T-cell (primary cell): ENCODE measurements at places on chromosomes 3 and 15. TPM values are rescaled to one million over a fixed set of nuclear protein-coding genes. Genes with fewer than 3 reads are reported as not detected.

DNA sequence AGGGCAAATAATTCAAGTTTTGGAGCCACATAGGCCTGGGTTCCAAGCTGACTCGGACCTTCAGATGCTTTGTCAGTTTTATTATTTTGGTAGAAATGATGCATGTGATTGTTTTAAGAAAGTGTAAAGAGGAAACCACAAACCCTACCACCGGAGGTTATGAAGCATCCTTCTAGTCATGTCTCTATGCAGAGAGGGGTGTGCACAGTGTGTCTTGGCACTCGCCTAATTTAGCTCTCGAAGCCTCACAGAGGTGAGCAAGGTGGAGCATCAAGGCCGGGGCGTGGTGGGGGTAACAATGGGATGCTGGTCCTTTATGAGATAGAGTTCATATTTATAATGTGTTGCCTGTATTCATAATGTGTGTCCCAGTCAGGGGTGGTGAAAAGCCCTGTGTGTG lies 63.7 kb upstream of the SMAD6 start:
- DNase-seq = no peak

The PLS1 gene
- 1.6 TPM for total RNA-seq

GRCh38 chr3:152314677-152315353 lies 46.1 kb downstream of the MBNL1 start:
- DNase-seq = no peak

The GRAMD2A gene
- total RNA-seq = not detected

DNA sequence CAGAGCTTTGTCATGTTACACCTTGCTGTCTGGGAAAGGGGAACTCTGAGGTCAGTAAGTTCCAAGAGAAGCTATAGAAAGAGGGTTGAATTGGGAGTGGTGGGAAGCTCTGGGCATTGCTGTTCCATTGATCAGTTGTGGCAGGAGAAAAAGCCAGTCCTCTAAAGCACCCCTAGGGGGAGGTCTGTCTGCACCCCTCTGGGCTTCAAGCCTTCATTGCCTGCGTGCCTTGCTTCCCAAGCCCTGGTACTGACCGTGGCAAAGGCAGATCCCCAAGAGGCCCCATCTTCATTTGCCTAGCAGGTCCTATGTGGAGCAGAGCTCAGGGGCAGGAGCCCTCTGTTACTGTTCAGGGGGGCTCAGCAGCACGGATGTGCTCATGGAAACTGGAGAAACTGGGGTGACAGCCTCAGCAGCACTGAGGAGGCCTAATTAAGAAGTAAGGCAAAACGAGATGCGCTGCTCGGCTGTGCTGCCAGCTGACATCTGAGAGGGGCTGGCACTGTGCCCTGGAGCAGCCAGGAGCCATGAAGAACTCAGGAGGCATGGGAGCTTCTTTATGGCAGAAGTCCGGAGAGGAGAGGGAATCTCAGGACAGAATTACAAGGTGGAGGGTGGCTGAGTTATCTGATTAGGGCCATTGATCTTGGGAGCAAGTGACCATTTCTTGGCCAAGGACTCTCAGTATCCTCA lies 270.9 kb downstream of the RPLP1 start:
- DNase-seq = no peak

DNA sequence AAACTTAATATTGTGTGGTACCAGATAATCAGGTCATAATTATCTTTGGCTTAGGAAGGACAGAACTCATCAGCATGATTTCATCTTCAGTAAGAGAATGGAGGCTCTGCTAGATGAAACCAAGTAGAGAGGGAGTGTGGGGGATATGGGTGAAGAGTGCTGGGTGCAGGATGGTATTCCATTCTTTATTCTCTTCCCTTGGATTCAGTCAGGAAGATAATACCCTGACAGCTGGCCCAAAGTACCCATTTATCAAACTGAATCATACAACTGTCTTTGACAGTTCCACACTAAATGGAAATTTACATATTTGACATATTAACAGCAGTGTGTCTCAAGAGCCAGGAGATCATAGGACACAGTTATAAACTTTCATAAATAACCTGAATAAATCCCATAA lies 44.7 kb downstream of the GOLIM4 start:
- no peak for DNase-seq

DNA sequence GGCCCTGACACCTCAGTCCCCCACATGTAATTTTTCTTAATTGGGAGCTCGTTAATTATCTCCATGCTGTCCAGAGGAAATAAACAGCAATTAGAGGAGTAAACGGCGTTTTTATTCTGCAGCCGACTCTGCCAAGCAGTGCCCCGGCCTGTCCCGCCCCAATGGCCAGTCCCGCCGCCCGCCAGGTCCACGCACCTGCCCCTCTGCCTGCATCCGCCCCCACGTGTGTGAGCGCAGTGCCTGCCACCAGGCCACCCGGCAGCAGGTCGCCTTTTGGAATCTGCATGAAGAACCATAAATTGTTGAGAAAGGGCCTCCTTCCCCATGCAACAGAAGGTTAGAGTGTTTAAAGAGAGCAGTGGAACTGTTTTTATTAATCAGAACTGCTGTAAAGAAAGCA lies 87.5 kb upstream of the LINGO1 start:
- DNase-seq = no peak

The MYL3 gene
- not detected for total RNA-seq

GRCh38 chr15:55403531-55403930 lies 4.6 kb downstream of the CCPG1 start:
- no peak for DNase-seq

GRCh38 chr3:127003601-127004280 lies 20.8 kb downstream of the PLXNA1 start:
- DNase-seq = no peak

DNA sequence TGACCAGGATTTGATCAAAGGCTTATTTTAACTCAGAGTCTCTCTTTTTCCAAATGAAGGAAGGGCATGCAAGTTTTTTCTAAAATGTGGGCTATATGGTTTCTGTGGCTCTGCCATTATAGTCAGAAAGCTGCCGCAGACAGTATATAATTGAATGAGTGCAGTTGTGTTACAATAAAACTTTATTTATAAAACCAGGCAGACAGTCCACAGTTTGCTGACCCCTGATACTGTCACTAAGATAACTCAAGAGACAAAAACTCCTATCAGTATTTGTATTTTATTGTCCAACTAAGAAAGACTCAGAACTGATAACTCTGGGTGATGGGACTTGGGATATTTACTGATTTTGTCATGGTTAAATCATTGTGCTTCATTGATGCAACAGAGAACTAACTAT lies 4.9 kb downstream of the ALDH1A2 start:
- no peak for DNase-seq

The FNDC3B gene
- 46.5 TPM for total RNA-seq

GRCh38 chr3:48064292-48064829 lies 48.1 kb upstream of the MAP4 start:
- no peak for DNase-seq

GRCh38 chr3:106837616-106838015 lies 539.6 kb upstream of the CCDC54 start:
- DNase-seq = no peak

The CCNB2 gene
- 1.1 TPM for total RNA-seq

The SLTM gene
- total RNA-seq = 129 TPM

- DNase-seq = no peak
Measured at GRCh38 chr3:49310677-49311076, 29.2 kb downstream of the USP4 start.

GRCh38 chr15:27341780-27342343 lies 370.9 kb downstream of the GABRG3 start:
- DNase-seq = no peak

The DAZL gene
- total RNA-seq = not detected

GRCh38 chr15:72907733-72908132 lies 124.2 kb upstream of the ADPGK start:
- no peak for DNase-seq

The GOLGA6D gene
- total RNA-seq = 0.13 TPM

The FES gene
- total RNA-seq = 3.2 TPM

The CCRL2 gene
- 2.5 TPM for total RNA-seq

GRCh38 chr3:157958457-157958856 lies 147.8 kb downstream of the SHOX2 start:
- no peak for DNase-seq

DNA sequence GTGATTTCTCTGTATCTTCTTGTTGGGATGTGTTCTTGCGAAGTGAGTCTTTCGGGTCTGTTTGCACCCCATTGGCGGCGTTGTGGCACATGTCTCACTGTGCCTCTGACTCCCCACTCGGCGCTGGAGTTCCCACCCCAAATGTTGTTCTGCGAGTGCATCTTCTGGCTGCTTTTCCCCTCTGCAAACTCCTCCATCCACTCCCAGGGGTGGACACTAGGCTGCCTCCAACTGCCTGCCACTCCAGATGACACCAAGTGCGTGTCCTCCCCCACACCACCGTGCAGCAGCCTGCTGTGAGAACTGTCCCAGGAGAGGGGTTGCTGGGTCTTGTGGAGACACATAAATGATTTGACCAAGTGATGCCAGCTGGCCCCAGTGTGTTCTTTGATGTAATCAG lies 17.6 kb downstream of the EFCC1 start:
- no peak for DNase-seq

The MNS1 gene
- total RNA-seq = not detected

GRCh38 chr3:106423321-106424225 lies 554.8 kb upstream of the CBLB start:
- DNase-seq = no peak

The MESP2 gene
- not detected for total RNA-seq

The ROBO1 gene
- 1.7 TPM for total RNA-seq

DNA sequence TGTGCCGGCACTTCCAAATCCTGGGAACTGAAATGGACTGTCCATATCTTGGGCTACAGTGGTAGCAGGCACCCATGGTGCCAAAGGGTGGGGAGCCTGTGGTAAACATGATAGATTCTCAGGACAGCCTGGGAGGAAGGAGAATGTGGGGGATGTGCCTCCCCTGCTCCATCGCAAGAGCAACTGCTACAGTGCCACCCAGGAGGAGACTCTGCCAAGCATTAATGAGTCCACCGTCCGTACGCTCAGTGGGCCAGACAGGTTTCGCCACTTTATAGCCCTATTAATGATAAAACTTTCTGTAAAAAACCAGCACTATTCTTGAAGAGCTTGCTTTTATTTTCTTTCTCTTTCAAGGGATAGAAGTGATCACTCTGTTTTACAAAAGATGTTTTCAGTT lies 75.2 kb downstream of the FMN1 start:
- DNase-seq = no peak

GRCh38 chr3:152291649-152292066 lies 22.9 kb downstream of the MBNL1 start:
- no peak for DNase-seq

- DNase-seq = no peak
Measured at GRCh38 chr15:30865257-30865656, 38.5 kb upstream of the FAN1 start.

- no peak for DNase-seq
Measured at GRCh38 chr3:168060317-168060716, 35.4 kb downstream of the GOLIM4 start.
